ENCODE measurements at places on chromosomes 12 and 14. TPM values are rescaled to one million over a fixed set of nuclear protein-coding genes. Genes with fewer than 3 reads are reported as not detected.

The GPX2 gene
- polyA plus RNA-seq: 2.2 TPM

The ADIPOR2 gene
- polyA plus RNA-seq: 52.2 TPM

The TEX52 gene
- polyA plus RNA-seq: 0.35 TPM

The OTUB2 gene
- polyA plus RNA-seq: 5.0 TPM

The BDKRB1 gene
- polyA plus RNA-seq: 0.19 TPM

DNA sequence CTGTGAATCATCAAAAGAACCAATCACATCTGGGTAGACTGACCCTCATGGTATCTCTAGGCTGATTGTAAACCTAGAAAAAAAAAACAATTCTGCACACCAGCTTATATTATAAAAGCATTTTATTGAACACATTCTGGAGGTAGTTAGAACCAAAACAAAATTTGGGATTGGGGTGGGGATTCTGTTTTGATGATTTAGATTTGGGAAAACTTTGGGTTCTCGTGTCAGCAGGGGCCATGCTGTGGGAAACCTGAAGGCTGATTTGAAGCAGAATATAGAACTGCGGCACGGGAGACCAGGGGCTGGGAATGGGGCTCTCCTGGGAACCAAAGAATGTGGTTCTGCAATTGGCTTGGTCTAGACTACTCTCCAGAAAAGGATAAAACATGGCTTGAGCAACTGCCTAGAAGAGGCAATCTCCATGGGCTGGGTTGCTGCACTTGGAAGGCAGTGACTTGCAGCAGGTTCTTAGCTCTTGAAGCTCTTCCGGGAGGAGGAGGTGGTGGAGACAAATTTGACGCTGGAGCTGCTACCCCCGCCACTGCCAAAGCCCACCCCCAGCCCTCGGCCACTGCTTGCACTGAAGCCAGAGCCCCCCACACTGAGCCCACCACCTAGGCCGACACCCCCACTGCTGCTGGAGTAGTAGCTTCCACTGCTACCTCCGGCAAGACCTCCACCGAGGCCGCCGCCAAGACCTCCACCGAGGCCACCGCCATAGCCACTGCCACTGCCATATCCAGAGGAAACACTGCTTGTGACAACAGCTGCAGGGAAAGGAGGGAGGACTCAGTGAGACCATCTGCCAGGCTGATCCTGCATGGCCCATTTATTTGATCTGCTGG is 5.5 kb downstream of the KRT5 start:
- no peak for DNase-seq

GRCh38 chr14:54026671-54027070 is 70.0 kb upstream of the BMP4 start:
- no peak for DNase-seq

- no peak for DNase-seq
These were observed 94.5 kb downstream of the NTS start for GRCh38 chr12:85968606-85969005.

DNA sequence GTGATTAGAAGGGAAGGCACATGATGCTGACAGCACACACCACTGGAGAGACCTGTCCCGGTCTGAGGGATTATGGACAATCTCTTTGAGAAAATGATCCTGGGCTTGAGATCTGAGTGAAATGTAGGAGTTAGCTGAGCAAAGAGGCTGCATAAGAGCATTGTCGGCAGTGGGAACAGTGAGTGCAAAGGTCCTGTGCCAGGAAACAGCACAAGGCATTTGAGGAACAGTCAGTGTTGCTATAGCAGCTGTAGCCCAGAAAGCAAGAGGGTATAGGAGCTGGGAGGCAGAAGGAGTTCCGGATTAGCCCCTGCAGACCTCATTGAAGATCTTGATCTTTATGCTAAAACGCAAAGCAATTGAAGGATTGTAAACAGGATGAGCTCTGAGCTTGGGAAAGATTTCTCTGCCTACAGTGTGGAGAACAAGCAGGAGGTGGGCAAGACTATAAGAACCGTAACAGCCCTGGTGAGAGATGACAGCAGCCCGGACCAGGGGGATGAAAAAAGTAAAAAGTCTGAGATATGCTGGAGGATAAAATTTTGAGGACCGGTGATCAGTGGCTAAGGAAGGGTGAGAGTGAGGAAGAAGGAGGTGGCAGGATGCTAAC is 28.5 kb downstream of the CFL2 start:
- no peak for DNase-seq

DNA sequence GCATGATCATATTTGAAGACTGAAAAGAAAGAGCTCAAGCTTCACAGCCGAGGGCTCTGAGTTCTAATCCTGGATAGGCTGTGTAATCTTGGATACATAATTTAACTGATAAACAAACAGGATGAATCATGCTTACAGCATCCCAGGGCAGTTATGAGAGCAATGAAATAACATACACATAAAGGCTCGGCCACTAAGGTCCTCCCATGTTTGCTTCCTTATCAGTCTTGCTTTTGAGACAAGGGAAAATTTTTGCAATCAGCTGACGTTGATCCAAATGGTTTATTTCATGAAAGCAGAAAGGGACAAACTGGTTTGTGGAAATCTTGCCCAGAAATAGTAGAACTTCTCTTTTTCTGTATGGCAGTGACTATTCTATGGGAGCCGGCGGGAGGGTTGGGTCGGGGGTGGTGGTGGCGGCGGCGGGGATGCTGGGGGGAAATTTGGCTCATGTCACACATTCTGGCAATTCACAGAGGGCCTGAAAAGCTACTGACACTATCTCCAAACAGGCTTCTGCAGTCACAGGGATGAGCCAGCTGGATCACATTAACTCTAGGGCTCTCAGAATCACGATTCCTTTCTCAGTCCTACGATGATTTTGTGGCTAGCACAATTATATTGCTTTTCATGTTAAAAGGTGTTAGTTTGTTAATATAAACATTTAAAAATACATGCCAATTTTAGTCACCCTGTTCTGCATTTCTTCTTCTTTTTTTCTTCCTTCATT is 124.5 kb downstream of the SLC8A3 start:
- DNase-seq: no peak

DNA sequence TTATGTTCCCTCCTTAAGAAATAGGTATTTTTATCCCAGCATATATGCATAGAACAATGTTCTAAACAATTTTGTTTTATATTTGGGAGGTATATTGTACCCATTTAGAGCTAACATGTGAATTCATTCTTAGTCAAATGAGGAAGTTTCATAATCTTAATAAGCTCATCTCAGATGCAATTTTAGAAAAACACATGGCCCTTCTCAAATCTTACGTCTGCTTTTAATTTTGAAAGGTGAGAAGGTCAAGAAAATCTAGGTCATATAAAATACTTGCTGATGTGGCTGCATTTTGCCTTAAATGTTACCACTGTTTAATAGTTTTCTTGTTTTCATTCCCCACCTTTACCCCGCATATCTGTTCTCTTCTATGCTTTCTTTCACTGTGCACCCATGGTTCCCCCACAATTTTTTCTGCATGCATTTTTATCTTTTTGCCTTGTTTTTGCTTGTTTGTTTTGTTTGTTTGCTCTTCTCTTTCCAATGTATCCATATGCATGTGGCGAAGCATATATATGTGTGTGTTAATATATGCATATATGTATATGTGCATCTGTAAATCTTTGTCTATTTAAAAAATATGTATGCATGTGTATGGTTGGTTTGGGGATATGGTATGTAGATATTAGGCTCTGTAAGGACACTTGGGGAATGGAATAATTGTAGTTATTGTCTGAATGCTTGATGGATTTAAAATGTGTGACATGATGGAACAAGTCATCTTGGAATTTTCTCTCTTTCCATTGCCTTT is 317.1 kb downstream of the BCAT1 start:
- no peak for DNase-seq

DNA sequence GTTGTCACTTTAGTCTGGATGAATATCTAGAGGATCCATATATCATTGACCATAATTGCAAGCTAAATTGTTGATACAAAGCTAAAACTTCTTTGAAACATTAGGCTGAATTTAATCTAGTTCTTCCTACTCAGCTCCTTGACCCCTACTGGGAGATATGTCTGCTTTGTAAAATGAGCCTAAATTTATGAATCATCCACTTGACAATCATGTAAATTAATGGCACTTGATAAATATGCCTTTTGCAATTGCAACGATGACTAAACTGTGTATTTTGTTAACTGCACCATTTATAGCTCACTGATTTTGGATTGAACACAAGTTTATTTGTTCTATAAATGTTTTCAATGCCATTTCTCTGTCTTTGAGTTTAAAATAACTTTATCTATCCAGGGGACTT is 1616.5 kb upstream of the FLRT2 start:
- DNase-seq: no peak

GRCh38 chr12:69828897-69829296 is 3.9 kb downstream of the MYRFL start:
- DNase-seq: no peak

DNA sequence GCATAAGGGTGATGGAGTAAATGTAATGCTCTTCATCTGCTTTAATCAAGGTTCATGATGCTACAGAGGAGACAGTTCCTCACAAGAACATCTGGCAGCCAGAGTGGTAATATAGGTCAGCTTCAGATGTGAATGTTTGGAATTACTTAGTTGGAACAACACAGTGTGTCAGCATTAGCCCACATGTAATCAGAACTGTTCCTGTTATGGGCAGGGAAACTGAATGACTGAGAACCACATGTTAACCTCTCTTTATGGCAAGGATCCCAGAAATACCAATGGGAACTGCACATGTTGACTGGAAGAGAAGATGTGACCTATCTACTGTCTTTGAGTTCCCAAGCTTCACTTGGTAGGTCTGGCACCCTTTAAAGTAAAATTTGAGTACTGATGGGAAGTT is 390.1 kb upstream of the PDE3A start:
- no peak for DNase-seq

- DNase-seq: no peak
These were observed 442.2 kb downstream of the ADAMTS20 start for GRCh38 chr12:43109631-43110345.

DNA sequence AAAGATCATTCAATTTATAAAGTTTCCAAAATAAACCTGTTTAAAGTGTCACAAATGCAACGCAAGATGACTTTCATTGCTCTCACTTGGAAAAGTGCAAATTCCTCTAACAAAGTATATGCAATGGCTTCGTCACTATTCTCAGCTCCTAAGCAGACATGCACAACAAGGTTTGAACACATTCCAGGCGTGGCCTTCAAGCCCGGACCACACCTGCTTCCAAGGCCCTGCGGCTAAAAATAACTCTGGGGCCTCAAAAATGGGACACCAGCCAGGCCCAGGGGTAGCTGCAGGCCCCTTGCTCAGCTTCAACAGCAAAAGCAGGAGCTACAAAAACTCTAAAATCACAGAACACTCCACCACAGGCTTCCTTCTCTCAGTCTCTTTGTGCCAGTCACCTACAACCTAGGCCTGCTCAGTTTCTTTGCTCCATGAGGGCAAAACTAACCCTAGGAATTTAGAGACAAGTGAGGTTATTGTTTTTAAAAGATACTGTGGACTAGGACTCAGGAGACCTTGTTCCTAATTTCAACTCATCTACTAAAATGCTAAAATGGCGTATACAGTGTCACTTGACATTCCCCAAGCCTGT is 29.3 kb downstream of the DUSP16 start:
- no peak for DNase-seq
